ENCODE measurements at places on chromosomes 2 and 18. TPM values are rescaled to one million over a fixed set of nuclear protein-coding genes. Genes with fewer than 3 reads are reported as not detected.
A peak's percentile ranks its signal among the peaks of the same experiment; 100 is the strongest.

The ANKRD62 gene
- total RNA-seq = not detected

The PUM2 gene
- 53.3 TPM for total RNA-seq

The SERPINB10 gene
- not detected for total RNA-seq

The PXDN gene
- 15.4 TPM for total RNA-seq

The DLGAP1 gene
- total RNA-seq = 0.22 TPM

The MAP3K19 gene
- not detected for total RNA-seq

The ASB18 gene
- total RNA-seq = 0.54 TPM

The MTHFD2 gene
- 16.6 TPM for total RNA-seq

The KIF3C gene
- total RNA-seq = 3.3 TPM

The THSD7B gene
- total RNA-seq = 0.06 TPM

The BOK gene
- 1.3 TPM for total RNA-seq

The EEF1B2 gene
- 634 TPM for total RNA-seq

The FIGLA gene
- total RNA-seq = not detected

The MDH1 gene
- total RNA-seq = 564 TPM

The SERPINB2 gene
- 0.20 TPM for total RNA-seq

DNA sequence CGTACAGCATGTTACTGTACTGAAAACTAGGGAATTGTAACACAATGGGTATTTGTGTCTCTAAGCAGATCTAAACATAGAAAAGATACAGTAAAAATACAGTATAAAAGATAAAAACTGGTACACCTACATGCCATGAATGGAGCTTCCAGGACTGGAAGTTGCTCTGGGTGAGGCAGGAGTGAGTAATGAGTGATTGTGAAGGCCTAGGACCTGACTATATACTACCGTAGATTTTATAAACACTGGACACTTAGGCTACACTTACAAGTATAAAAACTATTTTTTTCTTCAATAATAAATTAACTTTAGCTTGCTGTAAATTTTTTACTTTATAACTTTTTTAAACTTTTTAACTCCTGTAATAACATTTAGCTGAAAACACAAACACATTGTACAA lies 324.4 kb upstream of the TNP1 start:
- H3K4me3 ChIP-seq = no peak overlapping the region
- no peaks in the 10 kb centered on the region for H3K36me3 ChIP-seq

GRCh38 chr2:221268631-221269030 lies 303.5 kb downstream of the EPHA4 start:
- no peaks in the 10 kb centered on the region for H3K4me1 ChIP-seq
- H3K4me3 ChIP-seq = no peak overlapping the region
- DNase-seq = no peak
- no peaks in the 10 kb centered on the region for H3K36me3 ChIP-seq
- no peak overlapping the region for H3K27ac ChIP-seq

DNA sequence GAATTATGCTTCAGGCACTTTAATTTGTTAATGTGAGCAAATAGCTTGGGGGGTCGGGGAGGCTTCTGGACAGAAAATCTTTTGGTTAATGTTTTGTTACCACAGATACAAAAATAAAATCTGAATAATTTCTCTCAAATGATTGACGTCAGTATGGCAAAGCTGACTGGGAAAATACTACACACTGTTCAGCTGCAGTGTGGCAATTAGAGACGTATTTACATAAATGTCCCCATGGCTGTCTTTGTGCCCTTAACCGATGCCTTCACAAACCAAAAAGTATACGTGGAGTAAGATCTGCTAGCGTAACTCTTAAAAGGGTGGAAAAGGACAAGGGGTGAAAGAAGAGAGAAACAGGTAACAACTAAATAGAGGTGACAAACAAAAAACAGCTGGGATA lies 83.4 kb downstream of the ACTR2 start:
- no peaks in the 10 kb centered on the region for H3K27me3 ChIP-seq
- peaks cover 3% of the 10 kb centered on the region for H3K36me3 ChIP-seq
- H3K4me3 ChIP-seq = no peak overlapping the region
- no peaks in the 10 kb centered on the region for H3K4me1 ChIP-seq

- no peaks in the 10 kb centered on the region for H3K27me3 ChIP-seq
- no peak overlapping the region for H3K4me3 ChIP-seq
- peaks cover 4% of the 10 kb centered on the region for H3K36me3 ChIP-seq
- DNase-seq = no peak
Observed at GRCh38 chr2:159202568-159203071, 83.9 kb downstream of the WDSUB1 start.

DNA sequence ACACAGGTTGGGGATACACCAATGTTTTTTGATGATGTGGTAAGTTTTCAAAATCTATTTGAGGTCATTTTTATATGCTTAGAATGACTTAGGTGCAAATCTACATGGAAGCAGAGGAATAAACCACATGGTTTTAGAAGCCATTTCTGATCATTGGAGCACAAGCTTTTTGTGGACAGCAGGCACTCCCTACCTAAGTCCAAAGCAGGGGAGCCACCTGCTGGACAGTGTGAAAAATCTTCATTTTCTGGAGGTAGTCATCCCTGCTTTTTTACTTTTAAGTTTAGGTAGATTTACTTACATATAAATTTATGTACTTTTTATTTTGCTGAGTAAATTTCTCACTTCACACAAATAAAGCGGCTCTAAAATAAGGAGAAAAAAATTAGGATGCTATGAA lies 323.2 kb downstream of the PLCL1 start:
- peak; percentile 30 for DNase-seq
- peak overlapping the region; percentile 58 for H3K27ac ChIP-seq
- H3K36me3 ChIP-seq = no peaks in the 10 kb centered on the region
- no peak overlapping the region for H3K4me3 ChIP-seq
- peaks cover 8% of the 10 kb centered on the region for H3K4me1 ChIP-seq

DNA sequence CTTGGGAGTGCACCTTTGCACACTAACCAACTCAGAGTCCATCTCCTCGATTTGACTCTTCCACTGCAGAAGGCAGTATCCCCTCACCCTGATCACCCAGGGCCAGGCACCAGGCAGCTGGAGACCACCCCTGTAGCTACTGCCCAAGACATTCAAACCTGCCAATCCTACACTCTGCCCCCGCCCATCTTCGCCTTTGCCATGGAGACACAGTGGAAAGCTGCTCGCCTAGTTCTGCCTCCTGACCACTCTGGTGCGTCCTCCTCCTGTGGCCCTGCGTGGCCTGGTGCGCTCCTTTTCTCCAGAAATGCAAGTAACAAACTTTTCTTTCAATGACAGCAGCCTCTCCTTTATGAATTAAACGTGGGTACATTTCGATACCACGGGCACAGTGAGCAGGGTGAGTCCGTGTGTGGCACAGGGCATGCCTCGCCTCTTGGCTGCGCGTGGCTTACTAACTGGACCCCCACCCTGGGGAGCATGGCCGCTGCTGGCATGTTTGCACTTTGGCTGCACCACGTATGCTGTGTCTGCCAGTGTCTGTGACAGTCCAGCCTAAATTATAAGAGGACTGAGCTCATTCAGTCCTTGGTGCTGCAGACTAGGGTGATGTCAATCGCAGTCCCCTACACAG lies 47.6 kb downstream of the LONRF2 start:
- no peak overlapping the region for H3K4me3 ChIP-seq
- no peak overlapping the region for H3K27ac ChIP-seq
- no peak for DNase-seq
- no peaks in the 10 kb centered on the region for H3K4me1 ChIP-seq

- no peaks in the 10 kb centered on the region for H3K27me3 ChIP-seq
- no peak overlapping the region for H3K27ac ChIP-seq
- no peaks in the 10 kb centered on the region for H3K4me1 ChIP-seq
- no peak overlapping the region for H3K4me3 ChIP-seq
- no peak for DNase-seq
- no peaks in the 10 kb centered on the region for H3K36me3 ChIP-seq
Observed at GRCh38 chr2:118374974-118375755, 286.9 kb downstream of the INSIG2 start.

GRCh38 chr2:9779596-9780264 lies 63.5 kb upstream of the TAF1B start:
- no peaks in the 10 kb centered on the region for H3K4me1 ChIP-seq
- DNase-seq = no peak
- no peak overlapping the region for H3K4me3 ChIP-seq
- H3K27ac ChIP-seq = no peak overlapping the region

GRCh38 chr2:225326969-225327368 lies 72.5 kb upstream of the NYAP2 start:
- H3K4me1 ChIP-seq = no peaks in the 10 kb centered on the region
- no peaks in the 10 kb centered on the region for H3K36me3 ChIP-seq
- DNase-seq = no peak
- H3K27me3 ChIP-seq = no peaks in the 10 kb centered on the region
- no peak overlapping the region for H3K27ac ChIP-seq

GRCh38 chr2:142786918-142787702 lies 90.4 kb upstream of the KYNU start:
- no peak for DNase-seq
- no peaks in the 10 kb centered on the region for H3K27me3 ChIP-seq
- H3K4me1 ChIP-seq = no peaks in the 10 kb centered on the region
- H3K27ac ChIP-seq = no peak overlapping the region

DNA sequence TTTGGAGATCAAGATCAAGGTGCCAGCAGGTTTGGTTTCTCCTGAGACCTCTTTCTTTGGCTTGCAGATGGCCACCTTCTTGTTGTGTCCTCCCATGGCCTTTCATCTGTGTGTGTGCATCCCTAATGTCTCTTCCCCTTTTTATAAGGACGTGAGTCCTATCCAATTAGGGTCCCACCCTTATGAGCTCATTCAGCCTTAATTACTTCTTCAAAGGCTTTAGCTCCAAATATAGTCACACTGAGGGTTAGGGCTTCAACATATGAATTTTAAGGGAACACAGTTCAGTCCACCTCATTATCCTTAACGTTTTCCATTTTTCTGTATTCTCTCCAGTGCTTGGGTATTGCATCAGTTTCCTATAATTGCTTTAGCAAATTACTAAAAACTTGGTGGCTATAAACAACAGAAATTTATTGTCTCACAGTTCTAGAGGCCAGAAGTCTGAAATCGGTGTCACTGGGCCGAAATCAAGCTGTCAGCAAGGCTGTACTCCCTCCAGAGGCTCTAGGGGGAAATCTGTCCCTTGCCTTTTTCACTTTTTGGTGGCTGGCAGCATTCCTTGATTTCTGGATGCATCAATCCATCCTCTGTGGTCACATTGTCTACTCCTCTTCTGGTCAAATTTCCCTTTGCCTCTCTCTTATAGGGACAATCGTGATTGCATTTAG lies 34.1 kb downstream of the CDC42EP3 start:
- no peaks in the 10 kb centered on the region for H3K27me3 ChIP-seq
- H3K4me3 ChIP-seq = no peak overlapping the region
- peaks cover 8% of the 10 kb centered on the region for H3K36me3 ChIP-seq

DNA sequence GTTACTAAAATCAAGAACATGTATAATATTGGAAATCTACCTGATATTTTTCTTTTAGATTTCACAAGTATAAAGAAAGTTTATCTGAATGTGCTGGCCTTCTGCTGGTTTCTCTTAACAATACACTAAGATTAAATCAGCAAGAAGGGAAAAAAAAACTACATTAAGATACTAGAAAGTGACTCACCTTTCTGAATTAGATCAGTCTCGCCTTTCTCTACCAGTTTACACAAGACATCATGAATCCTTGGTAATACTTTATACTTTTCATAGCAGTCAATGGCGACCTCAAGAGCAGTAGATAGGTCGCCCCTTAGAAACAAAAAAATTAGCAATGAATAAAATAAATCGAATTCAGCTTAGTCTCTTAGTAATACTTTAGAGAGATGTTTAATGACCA lies 61.2 kb downstream of the LRPPRC start:
- H3K4me3 ChIP-seq = no peak overlapping the region
- no peaks in the 10 kb centered on the region for H3K4me1 ChIP-seq
- H3K36me3 ChIP-seq = peaks cover 9% of the 10 kb centered on the region
- DNase-seq = no peak
- no peaks in the 10 kb centered on the region for H3K27me3 ChIP-seq
- no peak overlapping the region for H3K27ac ChIP-seq

DNA sequence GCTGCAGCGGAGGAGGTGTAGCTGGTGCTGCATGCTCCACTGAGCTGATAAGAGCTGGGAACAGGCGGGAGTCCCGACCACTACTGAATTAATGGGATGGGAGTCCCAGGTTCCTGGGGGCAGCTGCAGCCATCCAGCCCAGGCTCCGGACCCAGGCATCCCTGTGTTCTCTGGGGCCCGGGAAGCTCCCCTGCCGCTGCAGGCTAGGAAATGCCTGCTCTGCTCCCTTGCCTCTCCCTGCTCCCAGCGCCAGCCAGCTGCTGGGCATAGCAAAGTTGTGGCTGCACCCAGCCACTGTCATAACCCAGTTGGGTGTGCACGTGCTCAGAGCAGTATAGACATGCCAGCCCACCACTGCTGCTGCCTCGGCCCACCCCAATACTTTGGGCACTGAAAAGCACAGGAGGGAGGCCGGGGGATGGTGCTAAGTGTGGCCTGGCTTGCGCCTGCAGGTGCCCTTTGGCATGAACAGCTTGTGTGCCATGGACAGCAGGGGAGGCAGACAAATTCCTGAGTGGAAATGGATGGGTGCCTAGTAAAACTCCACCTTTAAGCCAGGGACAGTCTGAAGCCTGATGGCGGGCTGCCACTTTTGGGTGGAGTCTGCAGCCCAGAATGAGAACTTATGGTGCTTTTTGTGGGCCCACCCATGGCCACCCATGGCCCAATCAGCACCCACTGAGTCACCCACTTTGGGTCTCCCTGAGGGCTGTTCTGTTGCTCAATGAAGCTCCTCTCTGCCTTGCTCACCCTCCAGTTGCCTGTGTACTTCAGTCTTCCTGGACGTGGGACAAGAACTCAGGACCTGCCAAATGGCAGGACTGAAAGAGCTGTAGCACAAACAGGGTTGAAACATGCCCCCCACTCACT lies 219.3 kb upstream of the TMEFF2 start:
- H3K27ac ChIP-seq = no peak overlapping the region
- H3K36me3 ChIP-seq = no peaks in the 10 kb centered on the region
- no peak overlapping the region for H3K4me3 ChIP-seq
- no peaks in the 10 kb centered on the region for H3K27me3 ChIP-seq
- DNase-seq = peak; percentile 39

GRCh38 chr2:239012936-239013677 lies 165.2 kb downstream of the TWIST2 start:
- no peak overlapping the region for H3K27ac ChIP-seq
- no peak for DNase-seq
- H3K4me3 ChIP-seq = no peak overlapping the region
- H3K36me3 ChIP-seq = no peaks in the 10 kb centered on the region
- H3K27me3 ChIP-seq = peaks cover 5% of the 10 kb centered on the region

GRCh38 chr18:62357079-62357719 lies 32.1 kb downstream of the TNFRSF11A start:
- no peak overlapping the region for H3K27ac ChIP-seq
- no peaks in the 10 kb centered on the region for H3K27me3 ChIP-seq
- no peak overlapping the region for H3K4me3 ChIP-seq
- no peaks in the 10 kb centered on the region for H3K4me1 ChIP-seq
- DNase-seq = no peak
- no peaks in the 10 kb centered on the region for H3K36me3 ChIP-seq

- H3K4me3 ChIP-seq = no peak overlapping the region
- no peaks in the 10 kb centered on the region for H3K4me1 ChIP-seq
- H3K27me3 ChIP-seq = no peaks in the 10 kb centered on the region
- no peak overlapping the region for H3K27ac ChIP-seq
Observed at GRCh38 chr18:31954349-31954748, 11.4 kb upstream of the TRAPPC8 start.

Data from psoas muscle (tissue), 8 donors.